CD8-positive, alpha-beta memory T cell (primary cell): ENCODE measurements at places on chromosomes 3 and 15. TPM values are rescaled to one million over a fixed set of nuclear protein-coding genes. Genes with fewer than 3 reads are reported as not detected.

- no peak for DNase-seq
Measured at GRCh38 chr15:70701891-70702568, 61.3 kb downstream of the UACA start.

Gene LMAN1L
- polyA plus RNA-seq: not detected

Gene CSPG5
- not detected for polyA plus RNA-seq

Gene C3orf85
- not detected for polyA plus RNA-seq

GRCh38 chr3:115788921-115789470 lies 165.7 kb downstream of the GAP43 start:
- no peak for DNase-seq

Gene B3GALNT1
- 2.0 TPM for polyA plus RNA-seq

DNA sequence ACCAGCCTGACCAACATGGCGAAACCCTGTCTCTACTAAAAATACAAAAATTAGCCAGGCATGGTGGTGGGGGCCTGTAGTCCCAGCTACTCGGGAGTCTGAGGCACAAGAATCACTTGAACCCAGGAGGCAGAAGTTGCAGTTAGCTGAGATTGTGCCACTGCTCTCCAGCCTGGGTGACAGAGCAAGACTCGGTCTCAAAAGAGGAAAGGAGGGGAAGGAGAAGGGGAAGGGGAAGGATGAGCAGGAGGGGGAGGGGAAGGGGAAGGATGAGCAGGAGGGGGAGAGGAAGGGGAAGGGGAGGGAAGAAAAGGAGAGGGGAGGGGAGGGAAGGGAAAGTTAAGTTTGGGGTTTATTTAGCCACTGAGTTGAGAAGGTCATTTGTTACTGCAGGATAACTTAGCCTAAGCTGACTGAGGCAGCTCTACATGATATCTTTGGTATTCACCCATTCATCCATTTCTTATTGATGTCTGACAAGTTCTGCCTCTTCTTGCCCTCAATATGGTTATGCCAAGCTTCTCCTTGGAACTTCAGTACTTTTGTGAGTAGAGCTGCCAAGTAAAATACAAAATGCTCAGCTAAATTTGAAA lies 15.9 kb upstream of the ABHD2 start:
- DNase-seq: no peak

Gene UBE3A
- polyA plus RNA-seq: 141 TPM

GRCh38 chr3:182392182-182392937 lies 400.9 kb upstream of the ATP11B start:
- no peak for DNase-seq

- no peak for DNase-seq
Measured at GRCh38 chr15:90708516-90708915, 8.6 kb upstream of the BLM start.

DNA sequence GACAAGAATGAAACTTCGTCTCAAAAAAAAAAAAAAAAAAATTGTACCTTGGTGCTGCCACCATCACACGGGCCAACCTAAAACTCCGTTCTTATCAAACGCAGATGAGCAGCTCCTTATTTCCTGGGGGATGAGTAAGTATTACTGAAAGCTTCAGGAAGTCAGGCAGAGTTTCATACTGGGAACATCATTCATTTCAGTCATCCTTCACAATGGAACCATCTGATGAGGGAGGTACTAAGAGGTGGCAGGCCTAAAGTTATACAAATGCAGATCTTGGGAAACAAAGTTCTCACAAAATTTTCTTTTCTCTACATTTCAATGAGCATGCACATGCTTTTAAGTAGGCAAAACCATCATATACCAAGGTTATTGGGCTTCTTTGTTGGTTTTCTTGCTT lies 636.0 kb upstream of the LMCD1 start:
- no peak for DNase-seq

DNA sequence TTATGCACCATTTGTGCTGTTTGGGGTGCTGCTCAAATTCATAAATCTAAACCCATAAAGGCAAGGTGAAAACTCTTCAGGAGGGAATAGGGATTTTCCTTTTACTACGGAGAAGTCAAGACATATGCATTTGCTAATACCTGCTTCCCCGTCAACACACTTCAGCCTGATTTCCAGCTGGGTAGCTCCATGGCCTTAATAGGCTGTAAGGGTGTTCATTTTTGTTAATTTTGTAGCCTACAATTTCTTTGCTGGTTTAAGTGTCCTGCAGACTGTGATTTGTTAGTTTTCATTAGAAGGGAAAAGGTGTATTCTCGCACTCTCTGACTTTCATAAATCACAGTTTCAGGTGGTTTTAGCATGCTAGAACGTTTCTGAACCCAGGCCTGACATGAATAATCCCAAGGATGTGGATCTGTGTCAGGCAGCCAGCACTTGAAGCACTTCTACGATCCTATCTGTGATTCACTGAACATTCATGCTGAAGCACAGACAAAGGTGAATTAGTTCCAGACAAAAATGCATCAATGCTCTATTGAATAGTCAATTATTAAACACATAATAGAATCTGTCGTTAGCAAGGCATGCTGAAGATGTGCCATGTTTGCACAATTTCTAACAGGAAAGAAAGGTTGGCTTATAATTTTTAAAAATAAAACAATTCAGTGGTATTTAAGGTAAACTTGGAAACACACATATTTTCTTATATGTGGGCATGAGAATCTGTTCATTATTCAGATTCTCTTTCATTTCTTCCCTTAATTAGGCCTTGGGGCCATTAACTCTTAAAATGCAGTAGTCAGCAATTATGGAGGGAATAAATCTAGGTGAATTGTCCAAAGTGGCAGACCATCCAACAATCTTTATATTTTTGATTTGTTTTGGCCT lies 17.9 kb upstream of the NMNAT3 start:
- DNase-seq: no peak

Gene LMOD3
- polyA plus RNA-seq: 0.14 TPM

- DNase-seq: no peak
Measured at GRCh38 chr15:25333049-25333448, 105.8 kb downstream of the UBE3A start.

Gene MOBP
- not detected for polyA plus RNA-seq

Gene CAPN3
- polyA plus RNA-seq: 1.1 TPM
